ENCODE measurements at places on chromosomes 6 and 20.

DNA sequence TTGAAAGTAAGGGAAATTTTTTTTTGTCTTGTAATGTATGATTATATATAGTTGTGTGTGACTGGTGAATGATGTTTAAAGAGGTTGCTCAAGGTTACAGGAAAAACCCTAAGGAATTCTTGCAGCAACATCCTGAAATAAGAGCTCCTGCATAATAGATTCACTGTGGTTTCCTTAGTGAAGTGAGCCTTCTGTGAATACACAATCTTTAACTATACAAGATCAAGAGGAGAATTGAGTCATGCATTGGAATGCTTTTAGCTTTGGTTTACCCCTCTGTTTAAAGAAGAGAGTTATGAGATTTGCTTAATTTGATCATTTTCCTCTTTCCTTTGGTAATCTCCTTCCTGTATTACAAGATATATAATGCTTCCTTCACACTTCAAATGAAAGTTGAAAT, 141.6 kb upstream of the EYA4 start:
- no peak for DNase-seq

GRCh38 chr6:16391451-16391912, 153.1 kb downstream of the GMPR start:
- no peak for DNase-seq

- DNase-seq, result no peak
These were observed 5.3 kb upstream of the CPNE5 start for GRCh38 chr6:36844232-36845170.

- DNase-seq, result no peak
These were observed 8.0 kb downstream of the LAMA5 start for GRCh38 chr20:62359043-62359490.

GRCh38 chr20:5354901-5355300, 38.1 kb upstream of the PROKR2 start:
- DNase-seq, result no peak

- DNase-seq, result no peak
These were observed 50.3 kb upstream of the ADGRF4 start for GRCh38 chr6:47648031-47648430.

DNA sequence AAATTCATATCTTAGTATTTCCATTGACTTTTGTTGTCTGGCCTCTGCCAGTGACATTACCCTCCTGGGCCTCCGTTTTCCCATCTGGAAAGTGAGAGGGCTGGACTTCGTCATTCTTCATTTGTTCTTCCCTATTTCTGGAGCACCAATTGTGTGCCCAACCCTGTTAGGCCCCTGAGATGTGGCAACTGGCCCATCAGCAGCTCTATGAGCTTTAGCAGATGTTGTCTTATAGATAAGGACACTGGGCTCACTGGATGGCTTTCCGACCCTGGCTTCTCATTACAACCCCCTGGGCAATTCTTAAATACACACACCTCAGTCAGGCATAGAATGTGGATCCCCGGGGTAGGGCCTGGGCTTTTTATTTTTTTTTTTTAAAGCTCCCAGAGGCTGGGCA, 14.7 kb downstream of the PABPC1L start:
- no peak for DNase-seq

DNA sequence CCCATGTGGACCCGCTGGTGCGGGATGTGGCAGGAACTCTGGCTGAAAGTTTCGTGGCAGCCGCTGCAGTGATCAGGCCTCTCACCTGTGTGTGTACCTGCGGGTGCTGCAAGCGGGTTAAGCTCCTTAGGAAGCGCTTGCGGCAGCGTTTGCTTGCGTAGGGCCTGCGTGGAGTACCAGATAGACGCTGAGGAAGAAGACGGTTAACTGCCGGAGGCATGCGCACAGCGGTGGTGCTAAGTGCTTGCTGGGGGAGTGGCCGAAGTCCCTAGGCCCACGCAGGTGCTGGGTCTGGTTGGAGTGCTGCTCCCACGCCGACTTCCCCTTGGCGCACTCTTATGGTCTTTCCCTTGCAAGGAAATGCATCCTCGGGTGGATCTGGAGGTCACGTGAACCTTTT, 23.0 kb downstream of the ZSCAN31 start:
- DNase-seq, result no peak

- DNase-seq, result no peak
These were observed 31.4 kb upstream of the MARCKS start for GRCh38 chr6:113825781-113826180.

GRCh38 chr20:51134405-51134804, 111.5 kb upstream of the KCNG1 start:
- DNase-seq, result no peak

DNA sequence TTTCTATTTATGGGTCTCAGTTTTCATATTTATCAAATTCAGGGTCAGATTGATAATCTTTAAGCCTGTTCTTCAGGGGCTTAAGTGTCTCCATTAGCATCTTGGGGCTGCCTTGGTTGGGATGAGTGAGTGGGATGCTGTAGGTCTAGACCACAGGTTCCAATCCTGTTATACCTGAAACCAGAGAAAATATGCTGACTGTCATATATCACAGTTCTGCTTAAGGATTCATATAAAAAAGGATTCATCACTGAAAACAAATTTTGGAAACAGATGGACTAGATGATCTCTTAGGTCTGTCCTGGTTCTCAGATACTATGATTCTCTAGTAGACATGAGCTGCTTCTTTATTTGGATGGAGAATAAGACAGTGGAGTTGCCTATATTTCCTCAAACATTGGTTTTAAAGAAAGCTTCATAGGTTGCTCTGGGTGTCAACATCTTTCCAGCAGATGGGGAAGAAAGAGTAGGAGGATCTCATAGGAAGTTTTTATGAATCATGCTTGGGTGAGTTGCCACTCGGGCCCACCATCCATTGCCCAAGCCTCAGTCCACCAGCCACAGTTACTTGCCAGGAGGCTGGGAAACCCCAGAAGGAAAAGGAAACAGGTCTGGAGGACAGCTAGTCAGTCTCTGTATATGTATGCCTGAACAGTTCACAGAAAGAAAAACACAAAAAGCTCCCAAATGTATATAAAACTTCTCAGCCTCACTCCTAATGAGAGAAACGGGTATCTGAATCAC, 42.9 kb upstream of the MAP7 start:
- DNase-seq, result no peak

- no peak for DNase-seq
These were observed 4.6 kb downstream of the DDR1 start for GRCh38 chr6:30888816-30889495.

DNA sequence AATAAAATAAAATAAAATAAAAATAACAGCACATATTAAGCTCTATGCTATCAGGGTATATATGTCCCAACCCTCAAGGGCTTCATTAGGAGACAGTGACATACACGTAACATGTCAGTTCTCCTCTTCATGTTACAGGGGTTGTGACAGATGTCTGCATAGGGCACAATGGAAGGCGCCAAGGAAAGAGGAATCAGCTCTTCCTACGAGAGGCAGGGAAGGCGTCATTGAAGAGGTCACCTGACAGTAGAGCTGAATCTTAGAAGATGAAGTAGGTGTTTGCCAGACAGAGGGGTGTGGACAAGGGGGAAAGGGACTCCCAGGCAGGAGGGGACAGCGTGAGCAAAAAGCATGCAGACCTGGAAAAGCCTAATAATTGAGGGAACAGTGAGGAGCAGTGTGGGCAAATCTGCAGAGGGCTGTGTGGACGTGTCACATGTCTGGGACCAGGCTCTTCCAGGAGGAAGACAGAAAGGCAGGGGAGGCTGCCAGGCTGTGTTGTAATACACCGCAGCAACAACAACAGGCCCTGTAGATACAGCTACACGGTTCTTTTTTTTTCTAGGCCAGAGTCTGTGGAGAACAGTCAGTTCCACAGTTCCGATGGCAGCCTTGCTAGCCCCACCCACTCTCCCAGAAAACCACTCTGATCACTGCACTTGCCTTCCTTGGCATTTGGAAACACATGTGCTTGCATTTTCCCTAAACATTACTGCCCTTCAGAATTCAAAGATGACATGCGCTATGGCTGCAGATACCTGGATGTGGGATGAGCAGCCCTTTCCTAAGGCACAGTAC, 2.5 kb upstream of the FKBP5 start:
- DNase-seq, result no peak

- no peak for DNase-seq
These were observed 402 bp downstream of the ZBTB12 start for GRCh38 chr6:31901415-31901952.

DNA sequence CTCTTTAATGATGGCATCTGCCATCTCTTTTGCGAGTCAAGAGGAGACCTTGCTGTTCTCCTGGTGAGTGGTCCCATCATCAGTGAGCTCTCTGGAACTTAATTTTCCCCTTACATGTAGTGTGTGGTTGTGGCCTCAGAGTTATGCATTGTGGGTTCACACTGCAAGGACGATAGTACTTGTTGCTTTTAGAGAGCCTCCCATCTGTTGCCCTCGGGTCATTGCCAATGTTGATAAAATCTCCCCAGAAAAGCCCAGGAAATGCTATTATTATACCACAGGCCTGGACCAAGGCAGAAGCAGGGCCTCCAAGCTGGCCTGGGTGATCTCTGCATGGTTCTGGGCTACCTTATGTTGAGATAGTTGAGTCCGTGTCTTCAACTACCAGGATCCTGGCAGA, 241.6 kb downstream of the BMP7 start:
- DNase-seq, result no peak

- no peak for DNase-seq
These were observed 8.9 kb upstream of the ERVFRD-1 start for GRCh38 chr6:11120271-11121005.

- DNase-seq, result no peak
These were observed 16.0 kb upstream of the FBXO30 start for GRCh38 chr6:145830612-145831011.

GRCh38 chr6:54404791-54405190, 96.5 kb downstream of the TINAG start:
- no peak for DNase-seq

- no peak for DNase-seq
These were observed 31.2 kb downstream of the SIRPD start for GRCh38 chr20:1526310-1526709.

- DNase-seq, result no peak
These were observed 139.5 kb upstream of the CDH4 start for GRCh38 chr20:61112515-61112914.

GRCh38 chr6:34025861-34026260, 120.0 kb downstream of the GRM4 start:
- no peak for DNase-seq

DNA sequence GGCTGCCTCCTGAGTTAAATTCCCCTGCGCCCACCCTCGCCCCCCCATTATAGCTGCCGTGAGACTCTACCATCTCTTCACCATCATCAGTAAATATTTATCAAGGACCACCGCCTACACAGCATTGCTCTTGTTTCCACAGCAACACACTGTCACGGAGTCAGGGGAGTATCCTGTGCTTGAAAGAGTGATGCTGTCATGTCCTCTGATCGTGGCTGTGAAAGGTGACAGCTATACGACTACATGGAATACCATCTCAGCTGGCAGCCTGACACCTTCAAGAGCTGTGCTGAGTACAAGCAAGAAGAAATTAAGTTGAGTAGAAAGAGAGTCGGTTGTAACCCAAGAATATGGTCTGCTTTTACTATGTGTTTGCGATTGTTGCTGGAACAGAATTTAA, 3.4 kb downstream of the PTPRT start:
- DNase-seq, result no peak

- DNase-seq, result no peak
These were observed 95.6 kb downstream of the SNX5 start for GRCh38 chr20:17872959-17873358.

- no peak for DNase-seq
These were observed 13.1 kb upstream of the DCBLD1 start for GRCh38 chr6:117469356-117469755.

GRCh38 chr6:106512968-106513574, 116.2 kb downstream of the RTN4IP1 start:
- no peak for DNase-seq

DNA sequence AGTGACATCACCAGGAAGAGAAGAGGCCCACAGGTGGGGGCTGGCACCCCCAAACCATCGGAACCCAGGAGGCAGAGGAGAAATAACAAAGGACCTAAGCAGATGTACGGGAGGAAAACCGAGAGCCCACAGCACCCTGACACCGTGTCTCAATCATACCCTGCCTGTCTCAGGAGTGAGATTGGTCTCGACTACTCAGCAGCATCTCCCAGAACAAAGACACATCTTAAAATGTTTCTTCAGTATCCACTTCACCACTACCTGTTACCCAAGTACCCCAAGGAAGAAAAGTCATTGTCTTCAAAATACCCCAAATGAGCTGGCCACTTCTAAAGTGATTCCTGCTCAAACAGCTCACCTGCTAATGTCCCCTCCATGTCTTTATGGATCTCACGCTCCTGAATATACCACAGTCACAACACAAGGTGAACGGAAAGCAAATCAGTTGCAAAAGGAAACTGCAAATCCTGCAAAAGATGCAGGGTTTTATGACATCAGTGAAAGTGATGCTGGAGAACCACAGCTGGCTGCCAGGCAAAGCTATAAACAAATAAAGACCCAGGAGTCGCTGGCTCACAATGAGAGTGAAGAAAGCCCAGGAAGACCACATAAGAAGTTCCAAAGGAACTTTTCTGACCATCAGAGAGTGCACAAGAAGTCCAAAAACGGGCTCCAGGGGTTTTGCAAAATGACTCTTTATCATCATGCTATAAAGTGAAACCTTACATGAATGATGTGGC, 44.1 kb downstream of the PREX1 start:
- no peak for DNase-seq

DNA sequence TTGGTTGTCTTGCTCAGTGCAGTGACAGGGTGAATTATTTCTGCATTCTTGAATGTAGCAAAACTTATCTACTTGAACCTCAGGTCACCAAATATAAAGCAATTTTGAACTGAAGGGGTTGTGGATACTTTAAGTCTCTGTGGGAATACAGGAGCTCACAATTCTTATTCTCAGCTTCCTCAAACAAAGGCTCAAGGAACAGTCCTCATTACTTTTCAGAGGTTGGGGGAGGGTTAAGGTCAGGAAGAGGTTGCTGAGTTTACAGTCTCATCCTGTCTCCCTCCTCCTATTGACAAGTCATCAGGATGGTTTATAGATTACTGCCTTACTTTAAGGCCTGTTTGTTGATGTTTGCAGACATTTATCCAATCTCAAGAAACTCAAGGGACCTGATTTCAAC, 143.6 kb upstream of the SPACA1 start:
- DNase-seq, result no peak

GRCh38 chr20:48769069-48769983, 58.5 kb downstream of the PREX1 start:
- no peak for DNase-seq

GRCh38 chr20:51029963-51030920, 7.3 kb upstream of the KCNG1 start:
- no peak for DNase-seq

- no peak for DNase-seq
These were observed 189.5 kb downstream of the GMDS start for GRCh38 chr6:2055911-2056310.

GRCh38 chr6:49110916-49111315, 352.1 kb downstream of the MMUT start:
- no peak for DNase-seq
